HL-60 (cell line): ENCODE measurements at places on chromosomes 12 and 14.

- no peak for DNase-seq
Measured at GRCh38 chr14:53567236-53567780, 389.3 kb downstream of the BMP4 start.

GRCh38 chr14:102902523-102903247 lies 19.8 kb upstream of the AMN start:
- DNase-seq: no peak

GRCh38 chr14:71711619-71712018 lies 220.6 kb upstream of the RGS6 start:
- DNase-seq: no peak

- no peak for DNase-seq
Measured at GRCh38 chr12:57158665-57159064, 11.2 kb upstream of the LRP1-AS start.

DNA sequence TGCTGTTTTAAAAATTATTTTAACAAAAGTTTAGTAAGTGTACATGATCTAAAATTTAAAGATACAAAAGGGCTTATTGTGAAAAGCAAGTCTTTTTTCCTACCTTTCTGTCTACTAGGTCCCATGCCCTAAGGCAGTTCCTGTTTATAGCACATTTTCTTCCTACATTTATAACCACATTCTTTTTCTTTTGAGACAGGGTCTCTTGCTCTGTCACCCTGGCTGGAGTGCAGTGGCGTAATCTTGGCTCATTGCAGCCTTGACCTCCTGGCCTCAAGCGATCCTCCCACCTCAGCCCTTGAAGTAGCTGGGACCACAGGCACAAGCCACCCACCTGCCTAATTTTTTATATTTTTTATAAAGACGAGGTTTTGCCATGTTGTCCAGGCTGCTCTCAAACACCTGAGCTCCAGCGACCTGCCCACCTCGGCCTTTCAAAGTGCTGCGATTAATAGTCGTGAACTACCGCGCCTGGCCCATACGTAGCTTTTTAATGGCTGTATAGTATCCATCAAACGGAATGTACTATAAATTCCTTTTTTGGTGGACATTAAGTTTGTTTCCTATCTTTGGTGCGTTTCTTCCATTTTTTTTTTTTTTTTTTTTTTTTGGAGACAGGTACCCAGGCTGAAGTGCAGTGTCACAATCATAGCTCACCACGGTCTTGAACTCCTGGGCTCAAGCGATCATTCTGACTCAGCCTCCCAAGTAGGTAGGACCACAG lies 20.9 kb downstream of the FRS2 start:
- DNase-seq: peak; percentile 15

GRCh38 chr12:124172636-124173035 lies 122.3 kb upstream of the RFLNA start:
- no peak for DNase-seq

DNA sequence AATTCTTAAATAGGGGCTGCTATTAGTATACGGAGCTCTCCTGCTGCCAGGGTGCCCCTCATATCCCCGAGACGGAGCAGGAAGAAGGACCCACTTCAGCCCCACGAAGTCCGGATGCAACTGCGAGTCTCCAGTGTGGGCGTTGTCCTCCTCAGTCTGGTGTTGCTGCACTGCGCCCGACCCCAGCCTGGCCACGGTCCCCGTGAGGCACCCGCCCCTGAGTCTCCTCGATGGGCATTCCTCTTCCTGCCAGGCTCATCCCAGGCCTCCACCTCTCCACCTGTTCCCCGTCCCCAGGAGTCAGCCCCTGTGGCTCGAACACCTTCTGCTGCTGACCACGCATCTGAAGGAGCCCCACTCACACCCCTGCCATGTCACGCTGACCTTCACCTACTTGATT lies 68.1 kb upstream of the SFSWAP start:
- no peak for DNase-seq

DNA sequence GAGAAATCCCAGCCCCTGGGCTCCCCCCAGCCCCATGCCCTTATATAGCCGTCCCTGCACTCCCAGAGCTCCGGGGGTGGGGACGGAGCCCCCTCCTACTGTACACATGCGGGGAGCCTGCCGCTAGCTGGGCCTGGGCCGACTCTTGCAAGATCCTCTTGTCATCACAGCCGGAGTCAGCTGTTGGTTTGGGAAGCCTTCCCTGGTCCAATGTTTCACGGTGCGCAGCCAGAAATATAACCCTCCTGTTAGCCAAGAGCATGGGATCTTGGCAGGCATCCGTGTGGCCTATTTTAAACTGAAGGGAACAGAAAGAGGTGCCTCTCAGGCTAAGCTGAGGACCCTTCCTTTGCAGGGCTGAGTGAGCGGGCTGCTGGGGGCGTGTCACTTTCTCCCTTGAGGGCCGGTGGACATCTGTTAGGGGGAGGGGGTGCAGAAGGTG lies 175.3 kb downstream of the TSPAN9 start:
- DNase-seq: no peak

DNA sequence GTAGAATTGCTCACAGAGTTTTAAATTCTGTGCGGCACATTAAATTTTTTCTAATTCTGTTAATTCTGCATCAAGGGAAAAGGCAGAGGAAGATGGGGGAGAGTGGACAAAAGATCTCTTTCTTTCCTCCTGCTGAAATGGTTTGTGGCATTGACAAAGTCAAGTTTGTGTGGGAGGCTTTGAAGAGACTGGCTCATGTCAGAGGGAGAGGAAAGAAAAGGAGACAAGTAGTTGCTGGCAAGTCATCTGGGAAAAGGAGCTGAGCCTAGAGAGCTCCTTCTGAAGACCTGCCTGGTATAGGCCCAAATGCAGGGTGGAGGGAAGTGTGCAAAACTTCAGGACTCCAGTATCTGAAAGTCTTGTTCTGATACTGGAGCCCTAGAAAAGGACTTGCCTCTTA lies 36.3 kb downstream of the TTLL5 start:
- DNase-seq: no peak

DNA sequence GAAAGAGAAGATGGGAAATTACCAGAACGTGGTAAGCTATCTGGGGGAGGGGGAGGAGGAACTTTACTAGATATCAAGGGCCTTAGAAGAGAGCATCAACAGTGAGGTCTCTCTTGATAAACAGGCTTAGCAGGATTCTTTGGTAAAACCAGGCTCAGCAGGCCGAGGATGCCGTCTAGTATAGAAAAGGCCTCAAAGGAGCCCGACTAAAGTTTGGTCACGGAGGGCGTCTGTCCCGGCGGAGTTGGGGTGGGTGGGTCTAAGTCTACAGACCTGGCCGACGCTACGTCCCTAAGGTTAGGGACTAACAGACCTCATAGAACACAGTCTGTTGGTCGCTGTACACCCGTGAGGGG lies 538 bp upstream of the TIGAR start:
- no peak for DNase-seq

DNA sequence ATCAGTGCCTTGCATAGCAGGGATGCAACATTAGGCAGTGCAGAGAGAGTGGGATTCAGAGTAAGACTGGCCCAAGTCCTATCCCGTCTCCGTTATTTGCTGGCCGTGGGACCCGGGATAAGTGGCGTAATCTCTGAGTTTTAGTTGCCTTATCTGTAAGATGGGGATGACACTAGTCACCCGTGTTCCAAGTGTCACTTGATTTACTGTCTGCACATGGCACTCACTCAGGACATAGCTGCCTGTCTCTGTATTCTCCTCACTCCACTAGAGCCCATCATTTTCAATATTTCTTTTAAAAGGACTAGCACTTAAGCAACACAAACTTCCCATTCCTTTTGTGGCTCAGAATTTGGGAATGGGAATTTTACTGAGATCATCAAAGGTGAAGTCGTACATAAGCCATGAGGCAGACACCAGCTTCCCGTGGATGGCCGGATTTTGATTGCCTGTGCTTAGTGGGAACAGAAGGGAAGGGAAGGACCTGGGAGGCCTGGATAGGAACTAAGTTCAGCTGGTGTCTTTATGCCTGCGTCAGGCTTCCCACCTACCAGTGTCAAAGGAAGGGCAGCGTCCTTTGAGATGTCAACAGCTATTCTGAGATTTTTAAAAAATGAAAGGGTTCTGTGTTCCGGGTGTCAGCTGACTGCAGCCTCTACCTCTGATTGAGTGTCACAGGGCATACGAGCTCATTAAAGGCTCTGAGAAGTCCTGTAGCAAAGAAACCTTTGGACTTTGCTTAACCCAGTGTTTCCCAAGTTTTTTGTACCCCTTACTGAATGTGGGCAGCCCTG lies 361.4 kb downstream of the CACNA1C start:
- no peak for DNase-seq

GRCh38 chr12:46005151-46005797 lies 14.9 kb upstream of the SCAF11 start:
- no peak for DNase-seq

GRCh38 chr12:32159925-32160324 lies 53.3 kb downstream of the BICD1 start:
- DNase-seq: no peak

DNA sequence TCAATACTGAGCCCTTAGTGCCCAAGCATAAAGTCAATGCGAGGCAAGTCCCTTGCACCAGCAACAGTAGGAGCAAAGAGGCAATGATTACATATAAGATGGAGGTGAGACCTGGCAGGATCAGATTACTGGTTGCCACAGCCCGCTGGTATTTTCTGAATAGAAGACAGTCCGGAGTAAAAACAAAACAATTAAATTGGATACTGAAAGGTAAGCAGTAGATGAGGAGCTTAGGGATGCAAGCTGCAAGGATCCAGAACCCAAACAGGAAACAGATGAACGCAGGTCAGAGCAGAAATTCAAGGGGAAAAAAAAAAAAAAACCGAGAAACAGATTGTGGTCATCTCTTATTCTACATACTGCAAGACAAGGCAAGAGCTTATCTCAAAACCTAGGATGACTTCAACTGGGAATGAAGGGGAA lies 119.6 kb downstream of the MED13L start:
- no peak for DNase-seq

- DNase-seq: no peak
Measured at GRCh38 chr12:82688035-82688501, 1.4 kb downstream of the TMTC2 start.

GRCh38 chr14:25006961-25007795 lies 42.8 kb downstream of the STXBP6 start:
- no peak for DNase-seq

GRCh38 chr12:31876568-31877424 lies 82.4 kb upstream of the RESF1 start:
- DNase-seq: peak; percentile 83

- no peak for DNase-seq
Measured at GRCh38 chr12:45928309-45928708, 62.1 kb downstream of the SCAF11 start.

- peak; percentile 49 for DNase-seq
Measured at GRCh38 chr12:76144245-76144549, 59.7 kb upstream of the NAP1L1 start.

DNA sequence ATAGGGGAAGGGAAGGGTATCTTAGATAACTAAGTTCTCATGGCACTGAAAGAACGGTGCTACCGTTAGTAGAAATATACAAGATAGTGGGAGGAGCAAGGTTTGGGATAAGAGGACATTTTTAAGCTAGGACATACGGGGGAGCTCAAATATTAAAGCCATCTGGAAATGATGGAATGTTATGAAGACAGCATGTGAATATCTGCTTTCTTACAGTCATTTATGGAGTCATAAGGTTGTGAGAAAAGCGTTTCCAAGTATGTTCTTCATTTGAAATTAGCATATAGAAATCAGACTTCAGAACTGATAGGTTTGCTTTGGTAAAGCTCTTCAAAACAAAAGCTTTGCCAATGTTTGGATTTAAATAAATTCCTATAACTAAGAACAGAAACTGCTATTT lies 62.3 kb downstream of the OTOGL start:
- no peak for DNase-seq
